ENCODE measurements at places on chromosomes 5 and 9. TPM values are rescaled to one million over a fixed set of nuclear protein-coding genes. Genes with fewer than 3 reads are reported as not detected.

Gene SYK
- 0.07 TPM for total RNA-seq

Gene SPATA31C1
- not detected for total RNA-seq

Gene PPP6C
- 54.6 TPM for total RNA-seq

Gene FOXD4L3
- 0.29 TPM for total RNA-seq

Gene SSNA1
- total RNA-seq, result 88.8 TPM

Gene LCN2
- not detected for total RNA-seq

Gene NTRK2
- total RNA-seq, result 1.5 TPM

Gene MELK
- total RNA-seq, result 39.7 TPM

Gene EIF4E1B
- not detected for total RNA-seq

Gene NOXA1
- 0.80 TPM for total RNA-seq

Gene NUTM2G
- not detected for total RNA-seq

Gene FIBCD1
- total RNA-seq, result not detected

Gene C9orf78
- total RNA-seq, result 74.7 TPM

Gene MXD3
- total RNA-seq, result 32.5 TPM

Gene CDC20B
- 0.17 TPM for total RNA-seq

Gene LPAR1
- not detected for total RNA-seq

Gene OLFML2A
- total RNA-seq, result not detected

Gene FRMPD1
- total RNA-seq, result not detected

Gene TNFSF15
- total RNA-seq, result 3.9 TPM

Gene SPACA9
- total RNA-seq, result 1.1 TPM

Gene TAF11L10
- not detected for total RNA-seq

Gene DDX4
- 0.83 TPM for total RNA-seq

Gene ANKRD34B
- total RNA-seq, result not detected

Gene SLC34A3
- not detected for total RNA-seq

Gene IER5L
- 3.3 TPM for total RNA-seq

Data from T-helper 1 cell treated with Interleukin-12 subunit alpha and Interleukin-12 subunit beta and Interleukin-4 antibody, amounts not matched to agents 30 ng/mL and 1 ng/mL, for 36 hours (primary cell).